ENCODE measurements at places on chromosomes 2 and 18.

GRCh38 chr2:162000431-162000830 lies 73.6 kb downstream of the DPP4 start:
- DNase-seq: no peak

- peak; percentile 53 for DNase-seq
Observed at GRCh38 chr2:207337234-207338219, 171.8 kb upstream of the KLF7 start.

DNA sequence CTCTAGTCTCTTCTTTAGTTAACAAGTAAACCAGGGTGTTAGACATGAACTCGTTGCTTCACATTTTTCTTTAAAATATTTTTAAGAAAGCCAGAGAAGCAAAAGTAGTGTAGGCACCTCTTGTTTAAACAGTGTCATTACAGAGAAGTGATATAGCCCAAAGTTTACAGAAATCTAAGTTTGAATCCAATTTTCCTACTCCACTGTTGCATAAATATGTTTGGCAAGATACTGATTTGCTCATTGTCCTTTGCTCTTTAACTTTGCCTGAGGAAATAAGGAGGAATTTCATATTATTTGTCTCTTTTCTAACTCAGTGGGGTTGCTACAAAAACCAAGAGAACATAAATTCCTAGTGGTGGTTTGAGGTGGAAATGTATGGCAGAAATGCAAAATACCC lies 81.1 kb downstream of the PAX3 start:
- DNase-seq: no peak

- DNase-seq: no peak
Observed at GRCh38 chr2:190695739-190696138, 46.9 kb downstream of the NAB1 start.

DNA sequence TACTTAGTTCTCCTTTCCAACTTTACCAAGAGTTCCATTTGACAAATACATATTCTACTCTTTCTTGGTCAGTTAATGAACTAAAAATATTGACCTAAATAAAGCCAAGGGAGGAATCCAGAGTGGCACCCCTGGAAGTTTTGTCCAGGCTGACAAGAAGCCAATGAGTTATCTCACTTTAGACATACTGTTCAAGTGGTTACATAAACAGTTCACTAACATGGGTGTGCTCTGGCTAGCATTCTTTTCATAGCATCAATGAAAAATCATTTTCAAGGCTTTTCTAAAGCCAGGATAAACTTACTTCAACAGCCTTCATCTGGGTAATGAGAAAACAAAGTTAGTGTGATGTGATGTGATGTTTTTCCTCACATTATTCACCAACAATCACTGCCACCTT lies 649.4 kb downstream of the TDRD15 start:
- no peak for DNase-seq

DNA sequence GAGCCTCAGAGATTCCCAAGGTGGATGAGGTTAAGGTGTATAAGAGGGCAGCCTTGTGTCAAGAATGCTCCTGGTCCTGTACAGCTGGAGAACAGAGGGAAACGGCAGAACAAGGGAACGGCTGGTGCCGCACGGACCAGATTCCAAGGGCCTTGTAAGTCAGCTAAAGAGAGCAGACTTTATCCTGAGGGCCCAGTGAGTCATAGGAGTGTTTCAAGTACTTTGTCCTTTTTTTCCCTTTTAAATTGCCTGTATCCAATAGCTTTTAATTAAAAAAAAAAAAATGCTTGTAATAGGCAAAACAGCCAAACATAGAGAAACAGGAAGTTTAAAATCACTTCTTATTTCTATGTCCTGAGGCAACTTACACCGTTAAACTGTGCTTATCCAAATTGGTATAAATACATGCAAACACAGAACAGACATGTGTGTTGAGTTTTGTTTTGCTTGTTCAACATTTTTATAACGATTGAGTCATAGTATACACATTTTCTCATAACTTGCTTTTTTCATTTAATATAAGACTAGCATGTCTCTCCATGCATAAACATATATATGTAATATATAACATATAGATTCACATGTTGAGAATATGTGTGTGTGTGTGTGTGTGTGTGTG lies 42.1 kb upstream of the EVA1A start:
- DNase-seq: peak; percentile 83

DNA sequence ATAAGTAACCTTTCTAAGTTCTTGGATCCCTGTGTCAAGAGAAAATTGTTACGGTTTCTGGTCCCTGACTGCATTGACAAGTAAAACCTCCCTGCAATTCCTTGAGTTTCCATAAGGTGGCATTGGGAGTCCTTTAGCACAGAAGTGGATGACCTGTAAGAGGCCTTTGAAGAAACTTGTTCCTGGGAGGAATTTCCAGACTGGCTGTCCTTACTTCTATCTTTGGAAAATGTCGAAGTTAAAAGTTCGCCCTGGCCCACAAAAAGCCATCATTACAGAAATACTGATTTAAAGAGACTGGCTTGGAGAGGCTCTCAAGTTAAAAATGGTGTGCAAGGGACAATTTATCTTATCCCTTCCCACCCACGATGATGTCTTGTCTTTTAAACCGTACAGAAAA lies 218.4 kb downstream of the CDH20 start:
- DNase-seq: peak; percentile 86

Measured in astrocyte of the spinal cord (primary cell).